ENCODE measurements at places on chromosomes 13 and 19.

DNA sequence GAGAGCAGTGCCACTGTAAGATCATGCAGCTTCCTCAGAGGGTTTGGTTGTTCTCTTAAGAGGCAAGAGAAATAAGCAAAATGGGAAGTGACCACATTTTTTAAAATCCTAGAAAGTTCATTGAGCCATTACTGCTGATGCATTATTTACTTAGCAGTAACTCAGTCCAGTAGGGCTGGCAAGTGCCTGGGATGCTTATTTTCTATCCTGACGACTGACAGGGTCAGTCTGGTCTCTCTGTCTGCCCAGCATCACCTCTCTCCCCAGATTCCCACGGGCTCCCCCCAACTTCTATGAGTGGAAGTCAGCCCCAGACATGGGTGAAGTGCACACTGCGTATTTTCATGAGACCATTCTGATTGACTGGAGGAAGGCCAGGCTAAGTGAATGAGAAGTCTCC, 10.4 kb downstream of the SHISA2 start:
- DNase-seq: no peak

DNA sequence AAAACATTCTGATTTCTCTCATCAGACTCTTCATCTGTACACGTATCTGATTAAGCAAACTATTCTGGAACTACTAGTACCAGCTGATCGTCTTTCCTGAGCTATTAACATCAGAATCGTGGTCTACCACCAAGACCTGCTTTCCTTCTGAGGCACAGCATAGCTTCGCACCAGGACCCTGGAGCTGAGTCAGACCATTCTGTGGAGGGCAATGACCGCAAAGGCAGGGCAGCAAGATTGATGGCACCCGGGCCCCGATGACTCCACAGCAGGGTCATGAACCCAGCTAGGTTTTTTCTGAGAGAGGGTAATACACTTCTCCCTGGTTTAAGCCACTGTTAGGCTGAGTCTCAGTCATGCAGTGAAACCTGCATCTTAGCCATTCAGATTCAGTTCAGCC, 158.7 kb upstream of the GPR12 start:
- no peak for DNase-seq

- no peak for DNase-seq
Observed at GRCh38 chr13:101660711-101661110, 208.2 kb downstream of the ITGBL1 start.

- DNase-seq: no peak
Observed at GRCh38 chr13:100439247-100439970, 149.2 kb downstream of the GGACT start.

- no peak for DNase-seq
Observed at GRCh38 chr19:2436926-2437325, 9.5 kb upstream of the TIMM13 start.

DNA sequence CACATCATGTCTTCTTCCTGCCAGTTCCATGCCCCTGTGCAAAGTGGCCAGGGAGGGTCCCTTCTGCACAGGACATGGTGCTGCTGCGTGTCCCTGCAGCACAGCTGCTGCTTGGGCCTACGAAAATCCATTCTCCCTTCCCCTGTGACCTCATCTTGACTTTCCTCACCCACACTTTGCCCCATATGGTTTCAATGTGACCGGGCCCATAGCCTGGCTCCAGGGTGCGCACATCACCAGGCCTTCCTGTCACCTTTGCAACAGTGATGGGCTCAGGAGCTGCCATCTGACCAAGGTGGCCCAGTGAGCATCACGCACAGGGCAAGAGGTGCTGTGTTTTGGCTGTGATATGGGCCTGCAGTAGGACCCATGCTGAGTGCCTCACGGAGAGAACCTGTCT, 10.8 kb downstream of the PPP1R12C start:
- DNase-seq: no peak

DNA sequence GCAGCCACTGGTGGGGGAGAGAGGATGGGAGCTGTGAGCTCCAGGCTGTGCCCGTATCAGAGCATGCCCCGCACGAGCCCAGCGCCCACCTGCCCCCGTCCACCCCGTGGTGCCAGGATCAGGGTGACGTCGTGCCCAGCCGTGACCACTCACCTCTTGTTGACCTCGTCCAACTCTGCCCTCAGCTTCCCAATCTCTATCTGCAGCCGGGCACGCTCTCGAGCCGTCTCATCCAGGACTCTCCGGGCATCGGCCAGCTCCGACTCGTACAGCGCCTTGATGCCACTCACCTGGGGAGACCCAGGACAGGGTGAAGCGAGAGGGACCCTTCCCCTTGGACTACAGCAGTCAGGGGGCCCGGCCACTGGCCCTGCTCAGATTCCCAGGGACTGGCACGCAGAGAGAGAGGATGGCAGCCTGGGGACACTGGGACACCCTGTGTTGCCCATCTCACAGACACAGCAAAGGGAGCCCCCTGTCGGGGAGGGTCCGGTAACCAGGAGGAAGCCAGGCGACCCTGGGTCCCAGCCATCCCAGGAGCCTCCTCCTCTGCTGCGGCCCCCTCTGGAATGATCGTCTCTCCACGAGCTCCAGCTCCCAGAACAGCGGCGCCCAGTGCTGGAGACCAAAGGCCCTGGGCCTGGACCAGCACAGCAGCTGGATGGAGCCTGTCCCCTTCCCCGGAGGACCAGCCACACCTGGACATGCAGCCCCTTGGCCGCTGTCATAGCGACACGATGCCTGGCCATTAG, 12.3 kb downstream of the LMNB2 start:
- no peak for DNase-seq

- no peak for DNase-seq
Observed at GRCh38 chr19:49403404-49404187, 15.5 kb downstream of the KASH5 start.

GRCh38 chr19:38250821-38251563, 5.2 kb downstream of the PPP1R14A start:
- DNase-seq: no peak

DNA sequence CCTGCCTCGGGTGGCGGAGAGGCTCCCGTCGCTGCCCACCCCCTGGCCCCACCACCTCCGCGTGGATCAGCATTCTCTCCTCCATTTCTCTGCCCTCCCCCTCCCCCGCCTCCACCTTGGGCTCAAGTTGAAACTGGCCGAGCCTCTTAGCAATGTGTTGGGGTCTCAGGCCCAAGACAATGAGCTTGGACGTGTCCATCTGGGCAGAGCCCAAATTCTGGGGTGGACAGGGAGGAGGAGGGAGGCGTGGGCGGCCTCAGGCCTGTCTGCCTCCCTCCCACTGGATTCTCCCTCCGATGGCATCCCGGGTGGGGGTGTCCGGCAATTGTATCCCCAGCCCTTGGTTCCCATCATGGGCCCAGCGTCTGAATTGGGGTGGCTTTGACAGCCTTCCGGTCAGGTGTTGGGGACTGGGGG, 1.2 kb downstream of the CELF5 start:
- no peak for DNase-seq

GRCh38 chr13:34174671-34175145, 356.8 kb downstream of the RFC3 start:
- DNase-seq: no peak

DNA sequence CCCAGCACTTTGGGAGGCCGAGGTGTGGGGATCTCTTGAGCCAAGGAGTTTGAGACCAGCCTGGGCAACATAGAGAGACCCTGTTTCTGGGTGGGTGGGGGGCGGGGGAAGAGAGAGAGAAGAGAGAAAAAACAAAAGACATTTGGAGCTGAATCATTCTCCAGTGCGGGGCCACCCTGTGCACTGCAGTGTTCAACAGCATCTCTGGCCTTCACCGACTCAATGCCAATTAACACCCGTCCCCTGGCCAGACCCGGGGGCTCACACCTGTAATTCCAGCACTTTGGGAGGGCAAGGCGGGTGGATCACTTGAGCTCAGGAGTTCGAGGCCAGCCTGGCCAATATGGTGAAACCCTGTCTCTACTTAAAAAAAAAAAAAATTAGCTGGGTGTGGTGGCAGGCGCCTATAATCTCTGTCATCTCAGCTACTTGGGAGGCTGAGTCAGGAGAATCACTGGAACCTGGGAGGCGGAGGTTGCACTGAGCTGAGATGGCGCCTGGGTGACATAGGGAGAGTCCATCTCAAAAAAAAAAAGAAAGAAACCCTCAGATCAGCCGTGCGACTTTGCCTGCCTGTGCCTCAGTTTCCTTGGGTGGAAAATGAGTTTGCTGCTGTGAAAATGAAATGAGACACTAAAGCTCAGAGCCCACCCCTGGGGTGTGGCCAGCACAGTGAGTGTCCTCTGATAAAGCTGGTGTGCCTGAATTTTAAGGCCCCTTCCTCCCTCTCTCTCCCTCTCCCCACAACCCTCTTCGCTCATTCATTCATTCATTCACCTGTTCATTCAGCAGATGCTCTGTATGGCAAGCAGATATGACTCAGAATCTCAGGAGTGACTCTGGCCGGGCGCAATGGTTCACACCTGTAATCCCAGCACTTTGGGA, 6.4 kb downstream of the KLF2 start:
- DNase-seq: no peak

GRCh38 chr19:46107371-46107770, 17.1 kb downstream of the IGFL3 start:
- no peak for DNase-seq

- DNase-seq: no peak
Observed at GRCh38 chr19:44878120-44878865, 12.8 kb upstream of the TOMM40 start.

GRCh38 chr13:40664350-40665125, 1.9 kb downstream of the FOXO1 start:
- DNase-seq: peak; percentile 75

DNA sequence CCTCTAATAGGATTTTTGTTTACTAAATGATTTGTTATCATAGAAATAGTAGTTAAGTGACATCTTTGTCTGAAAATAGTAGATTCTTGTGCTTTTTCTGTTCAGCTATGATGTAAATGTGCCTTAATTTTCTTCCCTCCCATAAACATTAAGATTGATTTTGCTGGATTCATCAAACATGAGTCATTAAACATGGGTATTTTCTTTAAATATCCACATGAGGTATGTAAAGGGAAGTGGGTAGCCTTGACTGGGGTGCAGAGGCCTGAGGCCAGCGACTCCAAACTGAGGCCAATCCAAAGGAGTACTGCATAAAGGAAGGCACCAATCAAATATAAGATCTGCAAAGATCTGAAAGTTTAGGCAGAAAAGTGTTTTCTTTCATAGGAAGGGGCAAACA, 3.7 kb downstream of the ZNF136 start:
- no peak for DNase-seq
